ENCODE measurements at places on chromosomes 7 and 10.

DNA sequence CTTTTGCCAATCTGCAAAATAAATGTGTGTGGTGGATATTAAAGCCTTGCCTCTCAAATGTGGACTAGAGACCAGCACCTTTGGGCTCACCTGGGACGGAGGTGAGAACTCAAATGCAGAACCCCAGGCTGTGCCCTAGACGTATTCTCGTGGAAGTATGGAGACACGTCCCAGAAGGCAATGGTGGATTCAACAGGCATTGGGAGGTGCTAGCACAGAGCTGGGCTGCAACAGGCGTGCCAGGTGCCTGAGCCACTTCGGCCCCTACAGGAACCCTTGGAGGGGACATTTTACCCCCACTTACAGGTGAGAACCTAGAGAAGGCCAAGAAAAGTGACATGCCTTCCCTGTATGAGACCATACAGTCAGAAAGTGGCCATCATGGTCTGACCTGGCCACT is 12.2 kb downstream of the DDX56 start:
- DNase-seq = no peak

DNA sequence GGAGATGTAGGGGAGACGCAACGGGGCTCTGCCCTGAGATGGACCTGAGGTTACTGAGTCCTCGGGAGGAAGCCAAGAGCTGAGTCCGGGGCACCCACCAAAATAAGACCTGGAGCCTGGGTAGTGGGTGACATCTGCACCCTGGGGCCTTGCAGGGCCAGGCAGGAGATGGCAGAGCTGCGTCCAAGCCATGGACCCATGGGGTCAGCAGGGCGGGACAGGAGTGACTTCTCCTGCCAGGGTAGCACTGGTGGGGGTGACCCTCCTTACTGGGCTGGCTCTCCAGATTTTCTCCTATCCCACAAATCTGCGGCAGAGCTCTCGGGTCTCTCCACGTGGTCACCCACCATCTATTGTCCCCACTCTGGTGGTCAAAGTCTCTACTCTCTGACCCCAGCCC is 2.1 kb downstream of the GHRHR start:
- no peak for DNase-seq

GRCh38 chr10:20795391-20795790 is 101.7 kb downstream of the NEBL start:
- no peak for DNase-seq

DNA sequence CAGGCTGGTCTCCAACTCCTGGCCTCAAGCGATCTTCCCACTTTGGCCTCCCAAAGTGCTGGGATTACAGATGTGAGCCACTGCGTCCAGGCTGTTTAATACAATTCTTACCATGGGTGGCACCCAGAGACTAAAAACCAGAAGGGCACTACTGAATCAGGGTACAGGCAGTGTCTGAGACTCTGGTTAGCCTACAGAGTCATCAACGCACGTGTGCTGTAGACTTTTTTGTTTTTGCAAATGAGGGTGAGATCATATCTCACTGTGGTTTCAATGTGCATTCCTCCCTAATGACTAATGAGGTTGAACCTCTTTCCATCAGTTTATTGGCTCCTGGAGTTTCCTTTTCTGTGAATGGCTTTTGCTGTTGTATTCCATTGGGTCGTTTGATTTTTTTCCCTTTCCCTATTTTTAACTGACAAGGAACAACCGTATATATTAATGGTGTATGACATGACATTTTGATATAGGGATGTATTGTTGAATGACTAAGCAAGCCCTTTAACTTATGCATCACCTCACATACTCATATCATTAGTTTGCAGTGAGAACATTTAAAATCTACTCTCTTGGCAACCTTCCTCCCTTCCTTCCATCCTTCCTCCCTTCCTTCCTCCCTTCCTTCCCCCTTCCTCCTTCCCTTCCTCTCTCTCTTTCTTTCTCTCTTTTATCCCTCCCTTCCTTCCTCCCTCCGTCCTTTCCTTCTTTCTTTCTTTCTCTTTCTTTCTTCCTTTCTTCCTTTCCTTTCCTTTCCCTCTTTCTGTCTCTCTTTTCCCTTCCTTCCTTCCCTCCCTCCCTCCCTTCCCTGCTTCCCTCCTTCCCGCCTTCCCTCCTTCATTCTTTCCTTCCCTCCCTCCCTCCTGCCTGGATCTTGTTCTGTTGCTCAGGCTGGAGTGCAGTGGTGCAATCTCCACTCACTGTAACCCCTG is 9.3 kb upstream of the TMEM270 start:
- peak; percentile 97 for DNase-seq

DNA sequence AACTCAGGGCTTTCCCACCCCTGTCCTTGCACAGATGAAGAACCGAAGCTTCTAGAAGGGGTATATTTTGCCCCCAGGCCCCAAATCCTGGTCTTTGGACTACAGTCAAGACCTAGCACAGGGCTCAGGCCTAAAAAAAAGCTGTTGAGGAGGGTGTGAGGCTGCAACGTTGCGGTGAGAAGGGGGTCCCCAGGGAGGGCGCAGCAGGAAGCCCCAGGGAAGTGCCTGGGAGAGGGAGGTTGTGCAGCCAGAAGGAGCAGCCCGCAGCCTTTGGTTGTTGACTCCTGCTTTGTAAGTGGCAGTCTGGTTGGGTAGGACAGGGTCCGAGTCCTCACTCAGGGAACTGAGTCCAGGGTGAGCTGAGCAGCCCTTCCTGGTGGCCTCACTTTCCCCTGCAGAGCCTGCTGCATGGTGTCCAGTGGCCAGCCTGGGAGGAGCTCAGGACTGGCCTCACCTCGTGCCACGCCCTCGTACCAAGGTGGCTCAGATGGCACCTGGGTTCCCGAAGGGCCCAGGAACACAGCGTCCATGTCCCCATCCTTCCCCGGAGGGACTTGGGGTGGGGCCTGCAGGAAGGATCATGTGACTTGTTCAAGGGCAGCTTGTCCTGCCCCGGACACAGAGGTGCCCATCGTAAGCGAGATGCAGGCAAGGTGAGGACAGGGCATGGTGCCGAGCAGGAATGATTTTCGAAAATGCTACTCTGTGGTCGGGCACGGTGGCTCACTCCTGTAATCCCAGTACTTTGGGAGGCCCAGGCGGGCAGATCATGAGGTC is 166.4 kb upstream of the TNRC18 start:
- no peak for DNase-seq

- DNase-seq = no peak
These were observed 11.6 kb downstream of the AOC1 start for GRCh38 chr7:150863946-150864345.

GRCh38 chr7:72334066-72334465 is 78.1 kb downstream of the CALN1 start:
- DNase-seq = no peak

- no peak for DNase-seq
These were observed 6.5 kb upstream of the TSPAN13 start for GRCh38 chr7:16747102-16747501.

DNA sequence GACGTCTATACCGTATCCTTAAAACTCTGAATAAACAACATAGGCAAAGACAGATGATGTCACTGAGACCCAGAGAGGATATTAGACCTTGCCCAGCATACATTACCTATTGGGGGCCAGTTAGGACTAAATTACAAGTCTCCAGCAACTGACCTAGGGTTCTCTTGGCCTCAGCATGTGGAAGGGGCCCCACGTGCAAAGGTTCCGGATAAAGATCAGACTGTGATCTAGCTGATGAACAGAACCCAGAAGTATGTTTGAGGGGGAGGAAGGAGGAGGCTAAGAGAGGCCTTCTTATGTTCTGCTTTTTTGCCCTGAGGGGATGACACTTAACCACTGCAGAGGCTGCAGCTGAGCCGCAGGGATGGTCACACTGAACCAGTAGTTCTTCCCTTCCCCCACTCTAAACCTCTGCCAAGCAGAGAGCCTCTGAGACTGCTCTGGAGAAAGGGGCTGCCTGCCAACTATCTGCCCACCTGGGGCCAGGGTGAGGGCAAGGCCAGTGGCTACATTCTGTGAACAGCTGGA is 24.0 kb upstream of the KMT2C start:
- DNase-seq = no peak

- DNase-seq = no peak
These were observed 8.0 kb downstream of the PDGFA start for GRCh38 chr7:511476-512145.

DNA sequence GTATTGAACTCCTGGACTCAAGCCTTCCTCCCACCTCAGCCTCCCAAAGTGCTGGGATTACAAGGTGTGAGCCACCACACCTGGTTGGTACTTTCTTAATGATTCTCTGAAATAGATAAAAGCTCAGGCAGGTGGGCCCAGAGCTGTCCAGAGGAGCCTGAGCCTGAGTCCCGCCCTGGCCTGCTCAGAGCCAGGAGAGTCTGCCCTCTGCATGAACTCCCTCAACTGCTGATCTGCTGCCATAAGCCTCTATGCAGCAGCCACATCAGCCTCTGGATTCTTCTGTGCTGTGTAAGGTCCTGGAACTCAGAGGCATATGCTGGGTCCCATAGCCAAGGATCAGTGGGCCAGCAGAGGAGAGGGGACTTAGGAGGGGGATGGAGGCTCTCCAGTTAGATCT is 23.1 kb upstream of the DDIT4 start:
- DNase-seq = peak; percentile 73

DNA sequence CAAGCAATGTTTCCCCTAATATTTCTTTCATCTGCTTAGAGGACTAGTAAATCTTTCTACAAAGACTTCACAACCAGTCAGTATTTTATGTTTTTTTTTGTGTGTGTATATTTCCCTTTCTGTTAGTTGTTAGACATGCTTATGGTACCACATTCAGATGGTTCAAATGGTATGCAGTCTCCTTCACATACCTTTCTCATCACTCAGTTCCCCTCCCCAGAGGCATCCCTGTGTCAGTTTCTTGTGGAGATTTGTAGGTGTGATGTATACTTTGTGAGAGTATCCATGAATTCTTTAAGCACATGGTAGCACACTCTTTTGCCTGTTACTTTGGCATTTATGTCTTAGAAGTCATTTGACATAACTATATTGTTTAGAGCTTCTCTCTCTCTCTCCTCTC is 4.4 kb downstream of the ZNF485 start:
- DNase-seq = peak; percentile 14

GRCh38 chr10:120950051-120950561 is 98.9 kb downstream of the WDR11 start:
- DNase-seq = no peak

DNA sequence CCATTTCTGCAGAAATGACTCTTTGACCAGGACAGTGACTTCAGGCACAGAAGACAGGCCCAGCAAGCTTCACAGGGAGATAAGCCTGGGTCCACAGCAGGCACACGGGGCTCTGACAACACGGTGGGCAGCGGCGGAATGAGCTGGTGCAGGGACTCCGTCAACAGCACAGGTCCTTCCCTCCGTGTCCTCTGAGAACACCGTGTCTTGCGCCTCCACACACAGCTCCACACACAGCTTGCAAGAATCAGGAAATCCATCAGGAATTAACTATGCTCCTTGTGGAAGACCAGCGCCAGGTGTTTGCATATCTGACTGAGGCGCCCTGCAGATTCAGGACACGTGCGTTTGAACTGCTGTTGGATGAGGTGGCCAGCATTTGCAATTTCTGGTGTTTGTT is 39.6 kb downstream of the TCERG1L start:
- no peak for DNase-seq

- no peak for DNase-seq
These were observed 78.5 kb downstream of the ZRANB1 start for GRCh38 chr10:125020386-125020785.

- DNase-seq = no peak
These were observed 104.6 kb upstream of the GDF10 start for GRCh38 chr10:47195274-47195885.

Measured in GM04503 (cell line).